T1000 (cell line): ENCODE measurements at places on chromosomes 12 and 14.

GRCh38 chr12:26250801-26251200 lies 55.4 kb downstream of the SSPN start:
- no peak for DNase-seq

DNA sequence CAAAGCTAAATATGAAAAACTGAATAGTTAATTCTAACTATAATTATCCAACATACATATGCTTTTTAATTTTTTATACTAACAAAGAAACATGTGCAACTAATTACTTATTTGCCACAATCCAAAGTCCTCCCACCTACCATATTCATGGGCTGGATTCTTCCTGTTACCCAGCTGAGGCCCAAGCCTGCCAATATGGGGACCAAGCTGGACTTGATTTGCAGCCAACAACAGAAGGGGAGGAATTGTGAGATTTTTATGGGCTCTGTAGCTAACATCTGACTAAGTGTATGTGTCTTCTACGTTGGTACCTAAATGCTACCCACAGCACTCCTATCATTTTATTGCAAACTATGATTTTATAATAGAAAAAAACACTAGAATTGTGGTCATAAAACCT lies 13.1 kb upstream of the ANKS1B start:
- no peak for DNase-seq

- DNase-seq: no peak
These were observed 17.7 kb upstream of the HNF1A start for GRCh38 chr12:120960657-120961056.

DNA sequence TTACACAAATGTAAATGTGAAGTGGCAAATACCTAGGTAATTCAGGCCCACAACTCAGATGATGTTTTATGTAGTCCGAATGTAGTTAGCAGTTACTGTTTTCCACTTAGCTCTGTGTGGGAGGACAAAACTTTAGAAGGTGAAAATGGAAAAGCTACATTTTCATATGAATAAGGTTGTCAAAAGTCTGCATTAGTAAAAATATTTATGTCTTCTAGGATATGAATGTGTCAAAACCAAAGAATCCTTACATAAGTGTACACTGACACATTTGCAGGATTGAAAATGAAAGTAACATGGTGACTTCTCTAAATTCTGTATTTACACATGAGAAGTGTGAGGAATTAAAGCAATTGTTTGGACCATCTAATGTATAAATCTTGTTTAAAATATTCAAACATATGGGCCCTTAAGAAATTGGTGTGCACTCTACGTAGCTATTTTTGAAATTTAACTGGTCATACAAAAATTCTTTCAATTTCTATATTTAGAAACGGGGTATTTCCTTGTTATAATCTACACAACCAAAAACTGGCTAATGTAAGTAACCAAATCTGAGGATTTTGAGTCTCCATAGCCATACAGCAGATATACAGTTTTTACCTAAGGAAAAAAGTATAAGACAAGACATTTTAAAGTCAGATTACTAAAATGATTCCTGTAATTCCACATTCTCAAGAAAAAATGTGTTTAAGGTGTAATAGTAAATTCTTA lies 5.4 kb downstream of the CDKN1B start:
- DNase-seq: no peak

- DNase-seq: no peak
These were observed 679 bp upstream of the SAV1 start for GRCh38 chr14:50668826-50669143.

DNA sequence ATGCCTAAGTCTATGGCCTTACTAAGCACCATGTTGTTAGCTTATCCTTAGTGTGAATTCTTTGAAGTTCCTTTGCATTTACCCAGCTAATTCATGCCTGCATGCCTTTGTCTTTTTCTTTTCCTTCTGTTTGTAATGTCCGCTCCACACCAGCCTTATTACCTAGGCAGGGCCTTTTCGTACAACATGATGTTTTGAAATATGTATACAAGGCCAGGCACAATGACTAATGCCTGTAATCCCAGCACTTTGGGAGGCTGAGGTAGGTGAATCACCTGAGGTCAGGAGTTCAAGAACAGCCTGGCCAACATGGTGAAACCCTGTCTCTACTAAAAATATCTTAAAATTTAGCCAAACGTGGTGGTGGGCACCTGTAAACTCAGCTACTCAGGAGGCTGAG lies 1636.5 kb upstream of the SEL1L start:
- no peak for DNase-seq

- DNase-seq: no peak
These were observed 50.6 kb downstream of the OTX2 start for GRCh38 chr14:56759633-56760032.

DNA sequence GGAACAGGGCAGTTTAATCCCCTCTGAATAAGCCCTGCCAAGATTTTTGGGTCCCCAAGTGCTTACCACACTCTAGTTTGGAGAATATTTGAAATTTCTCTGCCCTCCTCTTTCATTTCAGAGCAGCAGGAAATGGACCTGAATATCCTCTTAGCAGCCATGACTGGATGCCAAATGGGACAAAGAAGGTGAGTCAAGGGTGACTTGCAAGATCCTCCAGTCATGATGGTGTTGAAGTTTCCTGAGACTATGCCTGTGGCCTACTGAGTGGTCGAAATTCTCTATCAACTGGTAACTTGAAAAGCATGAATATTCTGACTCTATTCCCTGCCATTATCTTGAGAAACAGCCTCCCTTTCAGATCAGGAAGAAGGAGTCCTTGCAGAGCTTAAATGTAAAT lies 1674.7 kb upstream of the SEL1L start:
- no peak for DNase-seq

GRCh38 chr14:99779751-99780150 lies 13.5 kb upstream of the EML1 start:
- peak; percentile 35 for DNase-seq

DNA sequence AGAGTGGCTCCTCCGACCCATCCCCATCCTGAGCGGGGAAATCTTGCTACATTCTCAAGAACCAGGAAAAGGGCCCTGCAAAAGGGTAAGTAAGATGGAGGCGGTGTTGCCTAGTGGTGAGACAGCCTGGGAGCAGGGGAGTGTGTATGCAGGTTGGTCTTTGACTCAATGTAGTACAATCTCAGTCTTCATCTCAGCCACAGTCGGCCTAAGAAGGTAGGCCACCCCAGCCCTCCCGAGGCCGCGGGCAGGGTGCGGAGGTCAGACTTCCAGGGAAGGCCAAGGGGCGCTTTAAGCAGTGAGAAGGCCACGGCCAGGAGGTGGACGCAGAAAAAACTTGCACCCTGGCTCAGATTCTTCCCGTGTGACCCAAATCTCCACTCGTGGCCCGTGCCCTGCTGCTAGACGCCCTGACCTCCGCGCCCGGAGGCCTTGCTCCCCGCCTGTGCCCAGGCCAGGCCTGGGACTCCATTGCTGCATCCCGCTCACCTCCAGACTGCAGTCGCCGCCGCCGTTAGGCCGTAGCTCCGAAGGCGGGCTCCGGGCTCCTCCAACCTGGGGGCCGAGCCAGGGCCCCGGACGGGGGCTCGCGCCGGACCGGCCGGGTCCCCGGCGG lies 435 bp downstream of the FOXM1 start:
- no peak for DNase-seq

DNA sequence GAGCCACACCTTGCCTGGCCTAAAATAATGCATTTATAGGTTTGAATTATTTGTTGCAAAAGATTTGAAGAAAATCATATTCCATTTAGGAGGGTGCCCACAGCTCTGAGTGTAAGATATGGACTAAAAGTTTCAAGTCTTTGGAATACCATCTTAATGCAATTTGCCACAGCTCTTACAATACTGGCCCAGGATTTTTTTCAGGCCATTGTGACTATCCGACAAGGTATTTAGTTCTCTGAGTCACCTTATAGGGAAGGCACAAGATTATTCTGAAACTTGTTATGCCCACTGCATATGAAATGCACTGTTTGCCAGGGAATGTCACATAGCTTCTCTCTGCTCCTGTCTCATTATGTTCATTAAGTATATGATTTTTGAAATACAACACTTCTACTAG lies 29.6 kb upstream of the SLC6A13 start:
- no peak for DNase-seq

GRCh38 chr14:100696590-100696989 lies 30.1 kb upstream of the DLK1 start:
- DNase-seq: no peak
